ENCODE measurements at places on chromosomes 13 and 19. TPM values are rescaled to one million over a fixed set of nuclear protein-coding genes. Genes with fewer than 3 reads are reported as not detected.

The DPY19L3 gene
- 25.3 TPM for total RNA-seq

DNA sequence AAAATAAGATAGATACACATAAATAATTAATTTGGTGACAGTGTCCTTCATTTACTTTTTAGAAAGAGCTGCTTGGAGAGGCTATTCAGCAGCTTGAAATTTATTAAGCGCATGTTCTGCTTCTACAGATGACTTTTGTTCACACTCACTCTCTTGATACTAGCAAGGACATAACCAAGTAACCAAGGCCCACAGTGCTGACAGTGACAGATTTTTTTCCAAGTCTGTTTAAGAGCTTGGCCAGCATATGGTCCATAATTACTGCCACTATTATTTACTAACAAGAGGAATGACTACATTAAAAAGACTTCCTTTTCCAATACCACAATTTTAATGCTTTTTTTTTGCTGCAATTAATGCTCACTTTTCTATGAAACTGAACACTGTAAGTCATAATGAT lies 673.7 kb upstream of the MIR17HG start:
- DNase-seq = no peak

The JAK3 gene
- total RNA-seq = 0.69 TPM

The IGFL2 gene
- not detected for total RNA-seq

DNA sequence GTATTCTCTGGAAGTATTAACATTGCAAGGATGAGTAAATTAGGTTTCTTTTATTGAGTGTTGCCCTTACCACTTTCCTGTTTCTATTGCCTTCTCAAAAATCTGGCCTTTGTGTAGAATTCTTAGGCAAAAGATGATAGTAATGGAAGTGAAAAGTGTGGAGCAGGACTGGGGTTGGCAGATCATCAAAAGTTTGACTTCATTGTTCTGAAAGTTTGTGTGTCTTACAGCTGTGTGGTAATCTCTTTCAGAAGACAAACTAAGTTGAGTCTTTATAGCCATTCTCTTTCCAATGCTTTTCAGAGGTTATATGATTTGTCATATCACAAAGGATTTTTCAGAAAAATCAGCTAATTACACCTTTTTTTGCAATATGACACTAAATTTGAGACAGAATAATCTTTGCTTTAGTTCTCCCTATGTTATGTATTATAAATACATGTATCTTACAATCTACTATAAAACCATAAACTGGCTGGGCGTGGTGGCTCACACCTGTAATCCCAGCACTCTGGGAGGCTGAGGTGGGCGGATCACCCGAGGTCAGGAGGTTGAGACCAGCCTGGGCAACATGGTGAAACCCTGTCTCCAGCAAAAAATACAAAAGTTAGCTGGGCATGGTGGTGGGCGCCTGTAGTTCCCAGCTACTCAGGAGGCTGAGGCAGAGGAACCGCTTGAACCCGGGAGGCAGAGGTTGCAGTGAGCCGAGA lies 8.7 kb upstream of the KCNRG start:
- no peak for DNase-seq

The ZNF90 gene
- 0.72 TPM for total RNA-seq

DNA sequence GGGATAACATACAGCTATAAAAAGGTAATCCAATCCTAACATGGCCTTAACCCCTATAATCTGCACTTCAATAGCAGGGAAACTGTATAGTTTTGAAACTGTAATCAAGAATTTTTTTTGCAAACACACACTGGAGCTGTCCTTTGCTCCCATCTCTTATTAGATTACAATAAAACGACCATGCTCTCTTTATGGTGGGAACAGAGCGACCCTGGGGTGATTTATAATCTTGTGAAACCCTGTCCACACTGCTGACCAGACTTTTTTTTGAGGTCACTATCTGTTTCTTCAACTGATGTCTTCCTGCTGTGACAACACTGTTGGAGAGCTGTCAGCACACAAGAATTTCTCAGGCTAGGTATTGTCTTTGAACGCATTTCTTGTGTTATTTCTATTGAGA lies 35.3 kb downstream of the DACH1 start:
- DNase-seq = no peak

GRCh38 chr19:35759697-35760096 lies 1.7 kb downstream of the PROSER3 start:
- DNase-seq = no peak

Data from A172 (cell line).